Stimulated activated CD8-positive, alpha-beta memory T cell treated with anti-CD3 and anti-CD28 coated beads, Interleukin-7, amount 100 ng/mL, for 1 hour (primary cell): ENCODE measurements at places on chromosomes 5 and 9.

- no peak for DNase-seq
These were observed 69.1 kb downstream of the GDNF start for GRCh38 chr5:37770786-37771185.

DNA sequence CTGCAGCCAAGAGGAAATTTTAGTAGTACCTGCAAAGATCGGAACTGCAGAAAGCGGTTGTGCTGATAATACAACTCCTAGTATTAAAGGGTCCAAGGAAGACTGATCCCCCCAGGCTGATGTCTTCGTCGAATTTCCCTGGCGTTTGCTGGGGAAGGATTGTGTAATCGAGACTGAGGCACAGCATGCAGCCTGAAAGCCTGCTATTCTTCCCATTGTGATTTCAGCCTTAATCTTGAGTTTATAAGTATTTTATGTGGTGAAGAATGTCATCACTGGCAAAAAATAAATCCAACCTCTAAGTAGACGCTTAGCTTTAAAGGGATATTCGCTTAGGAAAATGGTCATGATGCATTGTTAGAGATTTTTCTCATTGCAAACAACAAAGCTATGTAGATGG lies 21.3 kb upstream of the LMX1B start:
- no peak for DNase-seq

- DNase-seq, result no peak
These were observed 913.4 kb downstream of the TLE1 start for GRCh38 chr9:80775971-80776370.

DNA sequence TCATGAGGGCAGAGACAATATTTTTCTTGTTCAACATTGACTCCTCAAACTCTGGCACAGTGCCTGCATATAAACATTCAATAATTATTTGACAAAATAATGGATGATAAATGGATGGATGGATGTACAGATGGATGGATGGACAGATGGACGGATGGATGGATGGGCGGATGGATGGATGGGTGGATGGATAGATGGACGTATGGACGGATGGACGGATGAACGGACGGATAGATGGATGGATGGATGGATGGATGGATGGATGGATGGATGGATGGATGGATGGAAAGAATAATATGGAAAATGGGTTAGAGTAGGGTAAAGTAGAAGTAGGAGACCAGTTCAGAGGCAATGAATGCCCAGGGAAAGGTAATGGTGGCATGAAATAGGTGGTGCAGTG lies 589.2 kb downstream of the EBF1 start:
- DNase-seq, result no peak

GRCh38 chr5:139633295-139634027 lies 14.7 kb upstream of the CXXC5 start:
- no peak for DNase-seq

DNA sequence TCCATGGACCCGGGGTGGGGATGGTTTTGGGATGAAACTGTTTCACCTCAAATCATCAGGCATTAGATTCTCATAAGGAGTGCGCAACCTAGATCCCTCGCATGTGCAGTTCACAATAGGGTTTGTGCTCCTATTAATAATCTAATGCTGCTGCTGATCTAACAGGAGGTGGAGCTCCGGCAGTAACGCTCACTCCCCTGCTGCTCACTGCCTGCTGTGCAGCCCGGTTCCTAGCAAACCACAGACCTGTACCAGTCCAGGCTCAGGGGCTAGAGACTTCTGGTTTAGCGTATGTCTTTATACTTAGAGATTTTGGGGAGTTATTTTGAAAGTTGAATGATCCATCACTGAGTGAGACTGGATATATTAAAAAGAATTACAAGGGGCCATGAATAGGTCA lies 50.2 kb downstream of the RICTOR start:
- no peak for DNase-seq

DNA sequence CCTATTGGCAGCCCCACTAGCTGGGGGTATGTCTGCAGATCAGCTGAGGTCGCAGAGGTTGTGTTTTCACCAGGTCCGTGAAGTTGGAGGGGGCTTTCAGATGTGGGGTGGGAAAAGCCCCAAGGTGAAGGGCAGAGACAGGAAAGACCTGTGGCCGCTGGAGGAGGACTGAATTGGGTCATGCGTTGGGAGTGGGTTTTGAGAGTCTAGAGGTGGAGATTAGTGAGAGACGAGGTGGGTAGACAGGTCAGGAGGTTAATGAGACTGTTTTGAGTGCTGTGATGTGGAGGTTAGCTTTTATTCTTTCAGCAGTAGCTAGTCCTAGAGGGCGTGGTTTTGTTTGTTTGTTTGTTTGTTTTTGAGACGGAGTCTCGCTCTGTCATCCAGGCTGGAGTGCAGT lies 10.3 kb downstream of the SNX30 start:
- DNase-seq, result no peak

GRCh38 chr5:161414896-161415295 lies 131.6 kb downstream of the GABRB2 start:
- DNase-seq, result no peak

DNA sequence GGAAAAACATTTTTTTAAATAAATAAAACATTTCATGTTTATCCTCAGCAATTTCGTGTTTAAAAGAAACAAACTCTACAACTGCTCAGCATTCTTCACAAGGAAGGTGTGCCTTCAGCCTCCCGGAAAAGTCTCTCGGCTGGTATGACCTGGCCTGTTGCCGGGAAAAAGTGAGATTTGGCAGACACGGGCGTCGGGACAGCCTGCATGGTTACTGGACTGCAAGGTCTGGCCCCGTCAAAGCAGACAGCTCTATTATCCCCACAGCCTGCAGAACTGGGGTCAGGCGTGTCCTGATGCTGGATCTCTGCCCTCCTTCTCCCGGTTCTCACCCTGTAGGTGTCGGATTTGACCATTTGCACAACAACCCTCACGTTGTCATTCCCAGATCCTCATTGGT lies 120.3 kb upstream of the SPATA31C2 start:
- no peak for DNase-seq

DNA sequence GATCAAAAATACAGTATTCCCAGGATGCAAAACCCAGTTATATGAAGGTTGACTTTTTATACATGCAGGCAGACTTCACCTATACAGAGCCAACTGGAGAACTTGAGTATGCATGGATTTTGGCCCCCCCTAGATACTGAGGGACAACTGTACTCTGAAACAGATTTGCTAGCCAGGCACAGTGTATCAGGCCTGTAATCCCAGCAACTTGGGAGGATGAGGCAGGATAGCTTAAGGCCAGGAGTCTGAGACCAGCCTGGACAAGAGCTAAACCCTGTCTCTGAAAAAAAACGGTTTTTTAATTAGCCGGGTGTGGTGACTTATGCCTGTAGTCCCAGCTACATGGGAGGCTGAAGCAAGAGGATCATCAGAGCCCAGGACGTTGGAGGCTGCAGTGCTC lies 21.9 kb downstream of the PTBP3 start:
- DNase-seq, result no peak

DNA sequence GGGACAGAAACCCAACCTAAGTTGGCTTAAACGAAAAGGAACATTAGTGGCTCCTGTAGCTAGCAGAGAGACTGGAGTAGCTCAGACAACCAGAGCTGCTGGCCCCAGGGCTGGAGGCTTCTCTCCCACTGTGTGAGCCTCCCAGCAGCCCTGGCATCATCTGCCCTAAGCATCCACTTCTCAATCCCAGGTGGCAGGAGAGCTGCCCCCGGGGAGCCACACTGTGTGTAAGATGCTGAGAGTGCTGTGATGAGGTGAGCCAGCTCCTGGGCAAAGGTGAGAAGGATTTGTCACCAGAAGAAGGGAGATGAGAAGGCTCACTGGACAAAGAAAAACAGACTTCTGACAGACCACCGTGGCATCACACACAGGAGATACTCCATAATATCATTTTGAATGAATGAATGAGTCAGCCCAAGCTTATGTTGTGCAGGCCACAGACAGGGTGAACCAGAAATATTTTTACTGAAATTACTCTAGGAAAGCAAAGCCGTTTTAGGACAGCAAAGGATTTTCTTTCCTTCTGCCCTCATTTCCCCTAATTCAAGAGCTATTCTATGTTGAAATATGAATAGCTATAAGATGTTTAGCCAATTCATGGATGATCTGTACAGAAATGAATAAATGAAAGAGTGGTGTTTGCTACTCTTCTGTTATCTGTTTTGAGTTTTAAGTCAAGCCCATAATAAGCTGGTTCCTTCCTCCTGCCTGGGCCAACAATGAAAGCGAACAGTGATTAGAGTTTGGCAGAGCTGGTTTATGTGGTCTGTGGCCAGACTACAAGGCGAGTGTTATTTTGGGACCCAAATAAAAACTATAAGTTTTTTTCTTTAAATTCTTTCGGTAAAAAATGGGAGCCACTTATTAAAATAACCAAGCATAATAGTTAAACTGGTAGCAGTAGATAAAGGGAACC lies 57.4 kb upstream of the ECM2 start:
- no peak for DNase-seq

GRCh38 chr5:112237456-112237855 lies 181.6 kb downstream of the EPB41L4A start:
- DNase-seq, result no peak

DNA sequence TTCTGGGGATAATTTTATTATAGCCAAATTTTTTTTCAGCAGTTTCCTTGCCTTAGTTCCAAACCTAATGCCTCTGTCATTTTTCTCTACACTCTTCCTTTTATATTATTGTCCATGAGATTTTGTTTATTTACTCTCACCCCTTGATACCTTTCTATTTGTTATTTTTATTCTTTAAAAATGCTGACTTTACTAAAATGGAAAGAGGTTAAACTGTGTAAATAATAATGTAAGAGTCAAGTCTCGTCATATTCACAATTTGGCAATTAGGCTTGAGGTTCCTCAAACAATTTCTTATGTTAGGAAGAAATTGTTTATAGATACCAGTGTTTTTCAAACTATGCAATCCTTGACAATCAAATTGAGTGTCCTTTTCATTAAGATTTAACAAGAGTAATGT lies 428.6 kb upstream of the CDH9 start:
- no peak for DNase-seq

DNA sequence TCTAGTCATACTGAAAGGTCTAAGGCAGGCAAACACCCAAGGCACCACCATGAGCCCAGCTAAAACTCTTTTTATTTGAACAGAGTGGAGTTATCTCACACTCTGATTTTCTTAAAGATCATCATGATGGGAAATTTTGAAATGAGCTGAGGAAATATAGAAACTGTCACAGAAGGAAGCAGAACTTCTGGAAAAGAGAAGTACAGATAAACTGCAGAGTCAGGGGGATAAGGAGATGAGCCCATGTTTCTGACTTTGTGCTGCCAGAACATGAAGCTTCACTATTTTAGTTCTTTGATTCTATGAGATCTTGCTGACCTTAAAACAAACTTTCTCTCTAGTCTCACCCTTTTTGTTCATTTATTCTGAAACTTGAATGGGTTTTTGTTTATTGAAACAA lies 406.5 kb upstream of the EDIL3 start:
- no peak for DNase-seq

- no peak for DNase-seq
These were observed 45.9 kb downstream of the MEGF9 start for GRCh38 chr9:120668399-120668798.

DNA sequence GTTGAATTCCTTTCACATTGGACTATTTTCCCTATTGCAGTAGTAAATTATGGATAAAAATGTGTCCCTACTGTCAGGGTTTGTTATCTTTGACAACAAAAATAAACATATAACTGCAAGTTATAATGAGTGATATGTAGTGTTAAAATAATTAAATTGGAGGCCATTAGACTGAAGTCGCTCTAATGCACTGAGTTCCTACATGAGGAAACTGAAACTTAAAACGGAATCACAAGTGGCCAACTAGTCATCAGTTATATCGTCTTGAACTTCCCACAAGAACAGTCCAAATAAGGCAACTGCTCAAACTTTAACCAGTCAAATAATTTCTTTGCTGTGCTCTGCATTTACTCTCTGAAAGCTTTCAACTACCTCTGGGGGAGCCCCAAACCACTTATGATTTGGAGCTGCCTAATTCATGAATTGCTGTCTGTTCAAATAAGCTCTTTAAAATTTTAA lies 2.1 kb upstream of the IFT74 start:
- no peak for DNase-seq

DNA sequence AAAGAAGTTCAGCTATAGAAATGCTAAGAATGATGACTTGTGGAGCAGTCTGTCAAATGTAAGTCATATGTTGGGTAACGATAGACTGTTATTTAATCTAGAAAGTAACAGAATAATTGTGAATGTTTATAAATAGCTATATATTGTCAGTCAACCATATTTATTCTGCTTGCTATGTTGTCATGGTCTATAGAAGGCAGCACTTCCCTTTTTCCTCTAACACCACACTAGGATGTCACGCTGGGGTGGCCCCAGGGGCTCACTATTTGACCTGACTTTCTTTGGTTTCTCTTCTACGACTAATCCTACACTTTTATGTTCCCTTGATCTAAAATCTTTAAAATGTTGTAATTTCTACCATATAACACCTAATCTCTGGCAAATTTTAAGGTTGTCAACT lies 20.5 kb downstream of the ERAP2 start:
- no peak for DNase-seq

- DNase-seq, result no peak
These were observed 123.8 kb downstream of the NR3C1 start for GRCh38 chr5:143279698-143280097.

DNA sequence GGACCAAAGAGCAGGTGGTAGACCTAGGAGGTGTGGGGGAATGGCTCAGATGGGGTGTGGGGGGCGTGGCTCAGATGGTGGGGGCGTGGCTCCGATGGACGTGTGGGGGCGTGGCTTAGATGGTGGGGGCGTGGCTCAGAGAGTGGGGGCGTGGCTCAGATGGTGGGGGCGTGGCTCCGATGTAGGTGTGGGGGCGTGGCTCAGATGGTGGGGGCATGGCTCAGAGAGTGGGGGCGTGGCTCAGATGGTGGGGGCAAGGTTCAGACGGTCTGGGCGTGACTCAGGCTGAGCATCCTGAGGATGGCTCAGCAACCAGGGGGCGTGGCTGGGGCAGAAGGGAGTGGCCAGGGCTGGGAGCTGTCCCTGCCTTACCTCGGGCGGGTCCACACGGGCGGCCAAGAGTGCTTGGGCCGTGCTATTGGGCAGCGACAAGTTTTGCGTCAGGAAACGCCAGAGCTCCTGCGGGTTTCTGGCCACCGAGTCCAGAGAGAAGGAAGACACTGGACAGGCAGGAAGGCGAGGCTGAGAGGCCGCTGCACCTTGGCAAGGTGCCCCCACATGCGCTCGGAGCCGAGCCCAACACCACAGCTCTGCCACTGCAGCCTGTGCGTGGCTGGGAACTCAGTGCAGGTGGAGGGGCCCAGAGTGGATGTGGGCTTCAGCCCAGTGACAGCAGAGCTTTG lies 5.9 kb downstream of the ABCA2 start:
- no peak for DNase-seq

DNA sequence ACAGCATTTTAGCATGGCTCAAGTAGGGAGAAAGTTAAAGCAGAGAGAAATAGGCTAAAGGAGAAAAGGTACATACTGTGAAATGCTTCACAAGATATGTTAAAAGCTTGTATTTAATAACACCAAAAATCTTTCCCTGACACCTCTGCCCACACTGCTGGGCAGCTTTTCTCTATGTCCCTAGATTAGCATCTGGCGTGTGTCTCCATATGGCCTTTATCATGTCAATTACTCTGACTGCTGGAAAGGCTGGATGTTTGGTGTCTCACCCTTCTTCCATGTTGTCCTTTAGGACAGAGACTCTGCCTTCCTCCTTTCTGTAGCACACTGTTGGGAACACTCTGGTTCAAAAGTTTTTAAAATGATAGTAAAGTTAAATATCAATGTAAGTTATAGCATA lies 122.5 kb downstream of the OXCT1 start:
- no peak for DNase-seq
